ENCODE measurements at places on chromosomes 12 and 14. TPM values are rescaled to one million over a fixed set of nuclear protein-coding genes. Genes with fewer than 3 reads are reported as not detected.

DNA sequence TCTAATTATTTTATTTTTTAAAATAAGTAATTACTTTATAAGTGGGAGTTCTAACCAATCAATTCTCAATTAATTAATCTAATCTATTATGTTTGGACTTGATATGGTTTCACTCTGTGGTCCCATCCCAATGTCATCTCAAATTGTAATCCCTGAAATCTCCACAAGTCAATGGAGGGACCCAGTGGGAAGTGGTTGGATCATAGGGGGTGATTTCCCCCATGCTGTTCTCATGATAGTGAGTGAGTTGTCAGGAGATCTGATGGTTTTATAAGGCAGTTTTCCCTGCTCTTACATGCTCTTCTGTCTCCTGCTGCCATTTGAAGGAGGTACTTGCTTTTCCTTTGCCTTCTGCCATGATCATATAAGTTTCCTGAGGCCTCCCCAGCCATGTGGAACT, 836.1 kb downstream of the GALC start:
- H3K4me1 ChIP-seq, result peaks cover 9% of the 10 kb centered on the region
- DNase-seq, result no peak
- no peaks in the 10 kb centered on the region for H3K36me3 ChIP-seq

- DNase-seq, result no peak
- H3K4me1 ChIP-seq, result no peaks in the 10 kb centered on the region
- H3K4me3 ChIP-seq, result no peak overlapping the region
- no peak overlapping the region for H3K27ac ChIP-seq
- no peaks in the 10 kb centered on the region for H3K36me3 ChIP-seq
- peaks cover 51% of the 10 kb centered on the region for H3K27me3 ChIP-seq
These were observed 136.4 kb upstream of the USP15 start for GRCh38 chr12:62123721-62124203.

DNA sequence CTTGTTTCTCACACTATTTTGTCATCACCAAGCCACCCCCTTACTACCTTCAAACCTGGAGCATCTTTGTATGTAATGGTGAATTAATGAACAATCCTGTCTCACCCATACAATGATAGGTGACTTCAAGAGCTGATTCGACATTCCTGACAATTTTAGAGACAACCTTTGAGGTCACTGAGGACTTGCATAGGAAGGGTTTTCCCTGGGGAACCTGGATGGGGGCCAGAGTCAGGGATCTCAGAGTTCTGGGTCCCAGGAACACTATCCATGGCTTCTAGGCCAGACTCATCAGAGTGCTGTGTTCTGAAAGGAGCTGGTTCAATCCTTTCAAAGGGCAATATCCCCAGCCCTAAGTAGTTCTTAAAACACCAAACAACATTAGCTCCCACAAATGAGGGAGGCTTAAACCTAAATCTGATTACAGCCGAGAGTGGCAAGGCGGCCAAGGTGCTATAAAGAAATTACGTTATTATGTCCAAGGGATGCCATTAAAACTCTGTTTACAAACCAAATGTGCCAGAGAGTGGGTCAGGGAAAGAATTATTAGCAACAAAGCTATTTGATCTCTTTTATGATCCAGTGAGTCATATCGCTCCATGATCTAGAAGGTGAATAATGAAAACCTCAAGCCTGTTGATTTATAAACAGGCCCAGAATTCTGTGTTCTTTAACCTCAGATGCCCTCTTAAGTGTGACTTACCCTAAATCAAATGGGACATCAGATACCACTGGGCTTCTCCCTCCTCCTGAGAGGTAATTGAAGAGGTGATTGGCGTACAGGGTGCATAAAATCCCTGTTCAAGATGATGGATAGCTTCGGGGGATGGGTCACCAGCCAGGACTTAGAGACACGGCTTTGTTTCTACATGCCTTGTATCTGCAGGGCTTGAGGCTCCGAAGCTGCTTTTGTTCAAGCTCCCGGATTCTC, 230.2 kb upstream of the TBX3 start:
- no peak overlapping the region for H3K4me3 ChIP-seq
- DNase-seq, result no peak
- H3K4me1 ChIP-seq, result no peaks in the 10 kb centered on the region
- no peak overlapping the region for H3K27ac ChIP-seq

GRCh38 chr12:118361092-118361404, 11.7 kb downstream of the TAOK3 start:
- peak overlapping the region; percentile 77 for H3K27ac ChIP-seq
- H3K4me1 ChIP-seq, result peaks cover 54% of the 10 kb centered on the region
- DNase-seq, result no peak

DNA sequence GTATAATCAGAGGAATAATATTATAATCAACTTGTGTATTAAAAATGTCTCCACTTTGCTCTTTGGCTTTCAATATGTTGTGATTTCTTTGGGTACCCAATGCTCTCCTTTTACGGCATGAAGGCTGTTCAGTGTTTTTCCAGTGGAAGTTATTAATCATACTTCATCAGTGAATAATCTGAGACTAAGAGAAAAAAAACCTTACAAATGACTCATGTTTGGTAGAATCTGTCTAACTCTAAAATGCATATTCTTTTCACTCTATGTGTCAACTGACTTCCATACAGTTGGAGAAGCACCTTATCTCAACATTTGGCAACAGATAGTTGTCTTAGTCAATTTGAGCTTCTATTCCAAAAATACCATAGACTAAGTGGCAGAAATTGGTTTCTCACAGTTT, 82.2 kb downstream of the PTPRO start:
- H3K4me3 ChIP-seq, result no peak overlapping the region
- H3K36me3 ChIP-seq, result no peaks in the 10 kb centered on the region
- peaks cover 9% of the 10 kb centered on the region for H3K4me1 ChIP-seq
- no peaks in the 10 kb centered on the region for H3K27me3 ChIP-seq

GRCh38 chr14:88198446-88198845, 124.6 kb downstream of the KCNK10 start:
- H3K4me3 ChIP-seq, result no peak overlapping the region
- H3K27ac ChIP-seq, result no peak overlapping the region
- DNase-seq, result no peak

DNA sequence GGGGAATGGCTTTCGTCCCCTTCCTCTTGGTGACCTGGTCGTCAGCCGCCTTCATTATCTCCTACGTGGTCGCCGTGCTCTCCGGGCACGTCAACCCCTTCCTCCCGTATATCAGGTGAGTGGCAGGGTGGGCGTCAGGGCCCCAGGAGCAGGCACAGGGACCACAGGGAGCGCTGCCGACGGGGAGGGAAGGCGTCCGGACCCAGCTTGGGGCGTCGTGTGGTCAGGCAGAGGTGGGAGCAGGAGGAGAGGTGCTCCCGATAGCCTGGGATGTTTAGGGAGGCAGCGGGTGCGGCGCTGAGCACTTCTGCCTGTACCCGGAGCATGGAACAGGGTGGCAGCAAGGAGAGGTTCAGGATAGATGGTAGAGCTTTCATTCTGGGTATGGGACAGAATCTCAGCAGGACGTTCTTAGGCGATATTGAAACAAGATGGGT, 444 bp downstream of the DRAM1 start:
- H3K27ac ChIP-seq, result peak overlapping the region; percentile 95
- DNase-seq, result no peak
- peaks cover 1% of the 10 kb centered on the region for H3K36me3 ChIP-seq
- no peaks in the 10 kb centered on the region for H3K27me3 ChIP-seq

DNA sequence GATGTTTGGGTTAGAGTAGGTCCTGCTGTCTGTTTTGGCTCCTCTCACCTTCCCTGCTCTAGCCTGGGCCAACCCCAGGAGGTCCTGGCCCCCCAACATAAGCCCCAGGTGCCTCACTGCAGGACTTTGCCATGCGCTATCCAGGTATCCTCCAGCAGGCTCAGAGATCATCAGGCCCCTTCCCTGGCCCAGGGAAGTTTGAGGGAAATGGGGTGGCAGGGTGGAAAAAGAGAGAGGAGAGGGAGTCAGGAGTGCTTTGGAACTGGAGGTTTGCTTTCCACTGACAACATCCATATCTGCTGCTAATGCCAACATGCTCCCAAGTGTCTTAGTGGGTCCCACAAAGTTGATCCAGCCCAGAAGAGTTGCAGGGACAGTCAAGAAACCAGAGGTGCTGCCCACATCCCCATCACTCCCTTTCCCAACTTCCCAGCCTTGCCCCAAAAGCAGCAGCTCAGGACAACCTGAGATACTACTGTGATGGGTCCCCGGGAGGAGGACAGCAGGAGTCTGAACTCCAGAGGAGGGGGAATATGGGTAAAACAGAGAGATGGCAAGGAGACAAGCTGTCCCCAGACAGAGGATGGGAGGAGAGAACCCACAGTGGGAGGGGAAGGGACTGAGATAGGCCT, 677 bp downstream of the TNS2 start:
- H3K27me3 ChIP-seq, result no peaks in the 10 kb centered on the region
- DNase-seq, result peak; percentile 19
- H3K36me3 ChIP-seq, result peaks cover 6% of the 10 kb centered on the region
- peak overlapping the region; percentile 88 for H3K4me3 ChIP-seq

Gene GPR84
- not detected for total RNA-seq

Gene PPP2R3C
- 44.2 TPM for total RNA-seq

Gene CIROP
- not detected for total RNA-seq

Gene OVCH1
- 0.89 TPM for total RNA-seq

Gene SARNP
- total RNA-seq, result 58.7 TPM

Gene PPP1R12A
- 118 TPM for total RNA-seq

All from chondrocyte (in vitro differentiated cells).